Amniotic epithelial cell (primary cell): ENCODE measurements at places on chromosomes 3 and 15.

DNA sequence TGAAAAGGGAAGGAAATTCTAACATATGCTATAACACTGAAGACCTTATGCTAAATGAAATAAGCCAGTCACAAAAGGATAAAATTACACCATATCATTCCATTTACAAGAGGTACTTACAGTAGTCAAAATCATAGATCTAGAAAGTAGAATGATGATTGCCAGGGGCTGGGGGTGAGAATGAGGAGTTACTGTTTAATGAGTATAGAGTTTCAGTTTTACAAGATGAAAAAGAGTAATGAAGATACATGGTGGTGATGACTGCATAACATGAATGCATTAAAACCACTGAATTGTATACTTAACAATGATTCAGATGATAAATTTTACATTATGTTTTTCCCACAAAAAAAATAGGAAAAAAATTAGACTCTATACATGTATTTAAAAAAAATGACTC, 152.6 kb downstream of the SCAPER start:
- no peak for DNase-seq

DNA sequence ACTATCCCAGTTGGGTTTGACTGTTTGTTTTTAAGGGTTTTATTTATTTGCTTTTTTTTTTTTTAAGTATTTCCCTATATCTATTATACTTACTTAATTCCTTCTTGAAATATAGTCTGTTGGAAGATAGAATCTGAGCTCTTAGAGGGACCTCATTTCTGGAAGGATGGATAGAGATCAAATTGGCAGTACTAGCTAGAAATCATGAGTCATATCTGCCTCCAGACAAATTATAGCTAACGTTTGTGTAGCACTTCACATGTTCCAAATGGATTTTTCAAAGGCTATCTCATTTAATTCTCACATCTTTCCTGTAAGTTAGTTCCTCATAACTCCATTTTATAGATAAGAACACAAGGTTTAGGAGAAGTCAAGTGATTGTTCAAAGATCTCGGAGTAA, 384.7 kb downstream of the ZIC1 start:
- DNase-seq, result no peak

GRCh38 chr3:193680220-193680619, 87.2 kb downstream of the OPA1 start:
- DNase-seq, result peak; percentile 48

DNA sequence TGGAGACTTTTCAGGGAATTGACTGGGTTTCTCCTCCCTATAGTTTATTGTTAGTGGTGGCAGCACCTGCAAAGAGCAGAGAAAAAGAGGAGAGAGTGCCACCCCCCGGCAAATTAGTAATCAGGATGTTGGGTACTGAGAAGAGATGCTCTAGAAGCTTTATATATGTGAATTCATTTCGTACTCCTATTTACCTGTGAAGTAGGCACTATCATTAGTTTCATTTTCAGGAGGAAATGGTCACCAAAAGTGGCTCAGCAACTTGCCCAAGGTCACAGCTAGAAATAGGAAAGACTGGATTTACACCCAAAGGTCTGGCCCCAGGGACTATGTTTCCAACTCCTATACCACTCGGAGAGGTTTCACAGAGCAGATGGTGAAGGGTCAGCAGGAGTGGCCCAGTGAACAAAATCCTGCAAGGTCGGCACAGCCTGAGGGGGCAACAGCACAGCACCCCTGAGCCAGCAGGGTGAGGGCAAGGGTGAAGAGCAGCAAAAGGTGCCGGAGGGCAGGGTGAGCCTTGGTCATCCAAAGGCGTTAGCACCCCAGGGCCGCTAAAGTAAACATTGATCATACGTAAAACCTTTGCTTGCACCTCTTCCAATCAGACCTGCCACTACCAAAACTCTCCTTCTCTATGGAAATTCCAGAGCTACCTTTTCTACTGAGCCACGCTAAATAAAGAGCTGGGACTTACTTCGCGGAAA, 23.6 kb downstream of the VGLL4 start:
- DNase-seq, result no peak

- DNase-seq, result no peak
Measured at GRCh38 chr15:31300208-31300661, 26.4 kb upstream of the KLF13 start.

DNA sequence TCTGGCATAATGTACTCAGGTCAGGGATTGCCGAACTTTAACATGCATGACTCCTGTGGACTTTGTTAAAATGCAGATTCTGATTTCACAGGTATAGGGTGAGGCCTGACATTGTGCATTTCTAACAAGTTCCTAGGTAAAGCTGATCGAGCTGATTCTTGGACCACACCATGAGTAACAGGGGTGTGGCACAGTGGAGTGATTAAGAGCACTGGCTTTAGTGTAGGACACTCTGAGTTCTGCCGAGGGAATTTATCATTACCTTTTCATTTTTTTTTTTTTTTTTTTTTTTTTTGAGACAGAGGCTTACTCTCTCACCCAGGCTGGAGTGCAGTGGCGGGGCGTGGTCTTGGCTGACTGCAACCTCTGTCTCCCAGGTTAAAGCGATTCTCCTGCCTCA, 169.3 kb downstream of the ADAMTS9 start:
- no peak for DNase-seq

DNA sequence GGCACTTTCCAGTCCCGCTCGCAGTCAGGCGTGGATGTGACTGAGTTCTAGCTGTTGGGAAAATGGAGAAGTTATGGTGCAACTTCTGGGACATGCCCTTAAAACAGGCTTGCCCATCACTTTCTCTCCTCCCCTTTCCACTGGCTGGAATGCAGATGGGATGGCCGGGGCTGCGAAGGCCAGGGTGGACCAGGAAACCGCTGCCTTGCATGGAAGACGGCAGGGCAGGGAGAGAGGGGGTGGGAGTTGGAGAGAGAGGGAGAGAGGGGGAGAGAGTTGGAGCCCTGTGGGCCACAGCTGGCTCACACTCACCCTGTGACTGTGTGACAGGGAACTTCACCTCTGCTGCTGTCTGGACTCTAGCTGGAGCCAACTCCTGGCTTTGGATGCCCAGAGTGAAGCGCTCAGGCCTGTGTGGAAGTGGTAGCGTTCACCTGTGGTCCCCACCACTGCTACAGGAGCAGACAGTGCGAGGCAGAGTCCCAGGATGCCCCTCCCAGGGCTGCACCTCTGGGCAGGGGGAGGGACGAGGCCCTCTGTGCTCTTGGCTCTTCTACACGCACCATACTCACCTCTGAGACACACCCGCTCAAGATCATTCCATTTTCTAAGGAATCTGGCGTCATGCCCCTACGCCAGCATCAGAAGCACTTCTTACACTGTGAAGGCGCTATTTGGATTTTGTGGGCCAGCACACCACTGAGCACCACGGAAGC, 36.6 kb downstream of the KLHL25 start:
- DNase-seq, result peak; percentile 64

DNA sequence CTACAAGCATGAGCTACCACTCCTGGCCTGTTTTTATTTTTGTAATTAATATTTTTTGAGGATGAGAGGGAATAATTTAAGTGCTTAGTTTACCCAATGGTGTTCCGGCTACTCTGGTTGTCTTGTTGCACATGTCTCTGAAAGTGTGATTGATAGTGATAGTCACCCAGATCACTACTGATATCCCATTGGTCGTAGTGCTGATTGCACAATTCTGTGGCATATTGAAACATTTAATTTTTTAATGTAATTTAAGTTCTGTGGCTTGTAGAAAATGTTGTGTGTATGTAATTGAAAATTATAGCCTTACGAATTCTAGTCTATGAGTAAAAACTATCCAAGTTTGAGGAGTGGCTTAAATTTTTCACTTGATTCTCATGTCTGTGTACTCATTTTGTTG, 11.9 kb downstream of the ARIH2 start:
- peak; percentile 60 for DNase-seq

GRCh38 chr3:172065527-172065926, 26.1 kb downstream of the FNDC3B start:
- peak; percentile 51 for DNase-seq

- no peak for DNase-seq
Measured at GRCh38 chr3:8962226-8962861, 928 bp downstream of the RAD18 start.

- no peak for DNase-seq
Measured at GRCh38 chr3:73471986-73472787, 152.6 kb downstream of the PDZRN3 start.

- DNase-seq, result peak; percentile 61
Measured at GRCh38 chr3:173398111-173398479, 551 bp downstream of the NLGN1 start.

DNA sequence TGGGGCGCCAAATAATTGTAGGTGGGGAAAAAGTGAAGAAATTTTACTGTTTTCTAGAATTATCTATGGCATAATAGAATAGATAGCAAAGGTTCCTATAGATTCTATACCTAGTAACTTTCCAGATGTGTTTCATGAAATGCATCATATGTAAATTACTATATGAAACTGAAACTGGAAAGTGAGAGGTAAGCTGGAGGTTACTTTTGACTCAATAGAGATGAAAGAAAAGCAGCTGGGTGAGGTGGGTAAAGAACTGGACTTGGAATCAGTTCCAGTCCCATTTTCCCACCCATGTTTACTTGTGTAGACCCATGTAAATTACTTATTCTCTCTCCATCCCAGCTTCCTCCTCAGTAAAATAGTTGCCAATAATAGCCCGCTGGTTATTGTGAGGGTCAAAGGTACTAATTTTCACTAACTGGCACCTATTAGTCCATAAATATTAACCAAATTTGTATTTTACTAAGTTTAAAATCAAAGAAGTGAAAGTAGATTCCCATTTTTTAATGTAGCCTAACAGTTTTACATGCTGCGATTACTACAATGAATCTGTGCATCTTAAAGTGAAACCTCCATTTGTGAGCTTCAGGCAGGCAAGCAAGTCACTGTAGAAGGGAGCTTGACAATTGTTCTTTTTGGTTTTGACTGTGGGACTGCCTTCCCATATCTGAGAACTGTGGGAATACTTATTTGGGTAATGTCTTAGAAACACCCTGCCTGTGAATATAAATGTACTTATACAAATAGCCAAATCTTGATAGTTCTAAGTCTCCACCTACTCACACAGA, 312.1 kb downstream of the SLC9A9 start:
- DNase-seq, result no peak

DNA sequence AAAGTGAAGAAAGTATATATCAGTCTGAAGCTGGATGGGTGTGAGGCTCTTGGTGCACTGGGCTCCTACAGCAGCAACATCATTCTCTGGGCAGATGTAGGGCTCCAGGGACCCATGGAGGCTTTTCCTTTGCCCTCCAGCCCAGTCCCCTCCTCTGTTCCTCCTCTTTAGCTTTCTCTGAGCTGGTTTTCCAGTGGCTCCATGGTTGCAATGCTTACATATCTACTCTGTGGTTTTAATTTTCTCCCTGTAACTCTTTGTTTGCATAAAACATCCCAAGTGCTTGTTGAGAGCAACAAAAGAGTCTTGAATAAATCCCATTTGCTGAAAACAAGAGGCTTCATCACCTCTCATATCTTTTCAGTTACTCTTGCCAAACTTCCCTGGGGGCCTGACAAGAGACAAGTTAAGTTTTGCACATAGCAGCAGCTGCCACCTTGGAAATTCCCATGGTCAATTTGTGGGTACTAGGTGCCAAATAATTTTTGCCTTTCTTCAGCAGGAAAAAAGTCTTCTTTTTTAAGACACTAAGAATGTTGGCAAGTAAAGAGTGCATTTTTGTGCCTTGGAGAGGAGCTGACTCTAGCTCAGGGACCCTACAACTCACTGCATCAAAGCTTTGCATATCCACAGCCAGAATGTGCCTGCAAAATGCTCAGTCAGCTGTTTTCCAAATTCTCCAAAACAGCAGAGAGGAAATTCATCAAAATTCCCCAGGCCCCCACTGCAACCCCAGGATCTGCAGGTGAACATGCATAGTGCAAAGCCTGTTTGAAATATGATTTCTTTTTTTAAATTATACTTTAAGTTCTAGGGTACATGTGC, 41.9 kb downstream of the COLQ start:
- no peak for DNase-seq

DNA sequence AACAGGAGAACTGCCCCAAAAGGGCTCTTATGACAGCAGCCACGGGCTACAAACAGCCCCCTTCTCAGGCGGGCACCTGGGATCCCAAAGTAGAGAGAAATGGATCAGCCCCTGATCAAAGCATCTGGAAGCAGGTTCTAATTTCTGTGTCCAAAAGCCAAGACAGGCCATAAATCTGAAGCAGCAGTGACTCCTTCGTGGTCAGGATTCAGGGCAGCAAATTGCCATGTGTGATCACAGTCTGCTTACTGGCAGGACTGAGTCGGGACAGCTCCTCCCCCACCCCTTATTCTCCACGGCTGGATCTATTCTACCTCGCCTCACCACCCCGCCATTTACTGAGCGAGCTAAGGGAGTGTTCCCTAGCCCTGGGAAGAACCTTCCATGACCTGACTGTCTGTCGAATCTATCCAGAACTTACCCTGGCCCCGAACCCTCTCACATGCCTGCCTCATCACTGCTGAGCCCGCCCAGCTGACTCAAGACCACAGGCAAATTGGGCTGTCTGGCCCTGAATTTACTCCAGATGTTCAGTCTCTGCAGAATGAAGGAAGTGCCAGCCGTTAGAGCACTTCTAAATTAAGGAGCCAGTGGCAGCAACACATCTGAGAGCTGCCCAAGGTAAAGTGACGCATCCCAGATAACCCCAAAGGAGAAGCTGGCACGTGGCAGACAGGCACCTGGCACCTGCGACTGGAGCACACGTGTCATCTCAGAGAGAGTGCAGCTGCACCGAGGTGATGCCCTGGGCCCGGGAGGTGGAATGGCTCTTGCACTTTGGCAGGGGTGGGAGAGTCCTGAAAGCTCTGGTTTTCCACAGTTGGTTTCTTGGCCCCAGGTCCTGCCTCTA, 1.3 kb downstream of the LRRC15 start:
- DNase-seq, result no peak

DNA sequence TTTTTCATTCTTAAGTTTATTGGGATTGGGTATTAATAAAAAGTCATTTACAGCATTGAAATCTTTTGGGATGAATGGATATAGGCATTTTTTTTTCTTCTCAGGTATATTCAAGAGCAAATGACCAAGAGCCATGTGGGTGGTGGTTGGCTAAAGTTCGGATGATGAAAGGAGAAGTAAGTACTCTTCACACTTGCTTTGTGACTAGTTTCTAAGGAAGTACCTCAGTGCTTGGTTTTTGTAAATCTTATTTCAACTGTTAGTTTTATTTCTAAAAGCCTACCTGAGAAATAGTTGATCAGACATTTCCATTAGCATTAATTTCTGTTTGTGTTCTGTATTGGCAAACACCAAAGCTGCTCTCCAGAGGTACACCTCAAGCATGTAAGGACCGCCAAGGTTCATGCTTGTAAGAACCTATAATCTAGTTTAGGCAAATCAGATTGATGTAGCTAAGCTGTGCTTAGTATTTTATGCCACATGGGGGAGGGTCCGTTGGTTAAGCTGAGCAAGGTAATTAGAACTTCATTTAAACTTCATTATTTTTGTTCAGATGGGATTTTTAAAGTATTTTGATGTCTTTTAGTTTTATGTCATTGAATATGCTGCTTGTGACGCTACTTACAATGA, 35.4 kb downstream of the FXR1 start:
- DNase-seq, result no peak

- DNase-seq, result peak; percentile 18
Measured at GRCh38 chr3:41574900-41575299, 375.6 kb downstream of the CTNNB1 start.

- no peak for DNase-seq
Measured at GRCh38 chr3:192005989-192006388, 545.0 kb downstream of the PYDC2 start.

- DNase-seq, result no peak
Measured at GRCh38 chr15:63350178-63350621, 31.4 kb downstream of the CA12 start.

- peak; percentile 88 for DNase-seq
Measured at GRCh38 chr3:129560911-129561594, 18.1 kb downstream of the H1-8 start.

GRCh38 chr15:90562669-90563068, 32.9 kb downstream of the CRTC3 start:
- no peak for DNase-seq
